ENCODE measurements at places on chromosomes 1 and 21.

- DNase-seq = no peak
Observed at GRCh38 chr1:10644307-10645128, 151.9 kb downstream of the CASZ1 start.

GRCh38 chr1:234836045-234836681 lies 226.2 kb upstream of the IRF2BP2 start:
- DNase-seq = no peak

- no peak for DNase-seq
Observed at GRCh38 chr1:233863901-233864545, 40.5 kb upstream of the SLC35F3 start.

DNA sequence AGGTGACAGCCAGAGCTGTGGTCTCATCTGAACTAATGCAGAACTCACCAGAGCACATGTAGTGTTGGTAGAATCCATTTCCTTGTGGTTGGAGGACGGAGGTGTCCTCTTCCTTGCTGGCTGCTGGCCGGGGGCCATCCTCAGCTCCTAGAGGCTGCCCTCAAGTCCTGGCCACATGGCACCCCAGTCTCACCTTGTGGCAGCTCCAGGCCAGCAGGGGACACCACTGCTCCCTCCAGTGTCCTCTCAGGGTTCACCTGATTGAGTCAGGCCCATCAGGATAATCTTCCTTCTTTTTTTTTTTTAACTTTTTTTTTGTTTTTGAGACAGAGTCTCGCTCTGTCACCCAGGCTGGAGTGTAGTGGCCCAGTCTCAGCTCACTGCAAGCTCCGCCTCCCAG lies 2.9 kb downstream of the KCNE1 start:
- no peak for DNase-seq

GRCh38 chr1:12005488-12006166 lies 13.7 kb upstream of the MIIP start:
- DNase-seq = no peak

DNA sequence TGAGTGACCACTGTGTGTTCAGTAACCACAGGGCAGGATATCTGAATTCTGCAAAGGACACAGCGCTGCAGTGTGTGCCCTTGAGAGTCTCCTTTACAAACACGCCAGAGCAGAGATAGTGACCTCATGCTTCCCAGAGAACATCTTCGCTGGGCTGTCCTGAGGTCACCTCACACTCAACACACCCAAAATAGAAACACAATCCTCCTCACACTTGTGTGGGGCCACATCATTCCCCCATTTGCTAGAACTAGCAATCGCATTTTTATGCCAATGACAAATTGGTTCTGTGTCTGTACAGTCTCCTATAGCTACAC lies 140.1 kb upstream of the NRIP1 start:
- DNase-seq = no peak

DNA sequence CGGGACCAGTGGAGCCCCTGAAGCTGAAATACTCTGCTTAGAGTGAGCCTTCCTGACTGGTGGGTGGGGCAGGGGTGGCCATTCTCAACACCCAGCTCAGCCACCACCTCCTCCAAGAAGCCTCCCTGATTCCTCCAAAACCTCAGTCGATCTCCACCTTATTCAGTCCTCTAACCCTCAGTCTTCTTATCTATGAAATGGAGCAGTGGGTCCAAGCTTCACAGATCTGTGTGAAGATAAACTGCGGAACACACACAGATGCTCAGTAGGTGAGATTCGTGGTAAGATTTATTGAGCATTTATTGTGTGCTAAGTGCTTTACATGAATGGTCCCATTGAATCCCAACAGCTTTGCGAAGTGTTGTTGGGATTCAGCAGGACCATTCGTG lies 93.1 kb upstream of the RUNX3 start:
- DNase-seq = no peak

DNA sequence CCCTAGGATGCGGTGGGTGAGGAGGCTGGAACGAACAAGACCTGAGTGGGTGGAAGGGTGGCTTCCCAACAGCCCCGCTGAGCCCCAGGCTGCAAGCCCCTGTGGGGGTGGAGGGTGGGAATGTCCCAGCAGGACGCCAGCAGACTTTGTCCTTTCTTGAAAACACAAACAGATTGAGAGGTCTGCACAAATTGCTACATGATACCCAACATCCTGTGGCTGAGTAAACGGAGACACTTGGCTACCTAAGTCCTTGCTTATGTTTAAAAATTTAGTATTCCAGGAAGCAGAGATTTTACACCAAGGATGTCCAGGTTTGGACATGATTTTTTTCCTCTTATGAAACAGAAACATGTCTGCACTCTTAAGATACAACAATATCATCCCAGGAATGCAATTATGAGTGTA lies 11.8 kb upstream of the F3 start:
- DNase-seq = no peak

GRCh38 chr1:205013683-205014367 lies 29.2 kb upstream of the CNTN2 start:
- no peak for DNase-seq

DNA sequence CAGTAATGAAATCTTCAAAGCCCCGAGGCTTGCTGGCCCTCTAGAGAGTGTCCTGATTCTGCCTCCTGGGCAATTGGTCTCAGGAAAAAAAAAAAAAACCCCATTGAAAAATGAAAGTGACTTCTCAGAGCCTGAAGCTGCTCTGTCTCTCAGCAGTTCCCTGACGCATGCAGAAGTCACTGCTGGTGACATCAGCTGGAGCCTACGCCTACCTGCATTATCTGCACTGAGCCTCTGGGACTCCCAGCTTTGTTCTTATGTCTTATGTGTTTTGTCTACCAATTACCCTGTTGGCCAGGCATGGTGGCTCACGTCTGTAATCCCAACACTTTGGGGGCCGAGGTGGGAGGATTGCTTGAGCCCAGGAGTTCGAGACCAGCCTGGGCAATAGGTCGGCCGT lies 10.1 kb upstream of the SLC25A33 start:
- no peak for DNase-seq

DNA sequence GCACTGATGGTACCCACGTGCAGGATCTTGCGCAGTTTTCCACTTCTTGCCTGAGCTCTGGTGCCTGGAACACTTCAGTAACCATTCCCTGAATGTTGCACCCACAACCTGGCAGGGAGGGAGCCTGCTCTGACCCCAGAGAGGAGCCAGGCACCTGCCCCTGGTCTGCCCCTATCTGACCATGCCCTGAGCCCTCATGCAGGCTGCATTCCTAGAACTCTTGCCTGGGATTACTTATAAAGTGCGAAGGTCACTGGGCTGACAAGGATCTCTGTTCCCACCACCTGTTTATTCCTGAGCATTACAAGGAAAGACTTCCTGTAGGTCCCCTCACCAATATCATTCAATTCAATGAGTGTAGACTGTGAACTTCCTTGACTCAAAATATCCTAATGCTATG lies 191.9 kb upstream of the FMN2 start:
- no peak for DNase-seq

DNA sequence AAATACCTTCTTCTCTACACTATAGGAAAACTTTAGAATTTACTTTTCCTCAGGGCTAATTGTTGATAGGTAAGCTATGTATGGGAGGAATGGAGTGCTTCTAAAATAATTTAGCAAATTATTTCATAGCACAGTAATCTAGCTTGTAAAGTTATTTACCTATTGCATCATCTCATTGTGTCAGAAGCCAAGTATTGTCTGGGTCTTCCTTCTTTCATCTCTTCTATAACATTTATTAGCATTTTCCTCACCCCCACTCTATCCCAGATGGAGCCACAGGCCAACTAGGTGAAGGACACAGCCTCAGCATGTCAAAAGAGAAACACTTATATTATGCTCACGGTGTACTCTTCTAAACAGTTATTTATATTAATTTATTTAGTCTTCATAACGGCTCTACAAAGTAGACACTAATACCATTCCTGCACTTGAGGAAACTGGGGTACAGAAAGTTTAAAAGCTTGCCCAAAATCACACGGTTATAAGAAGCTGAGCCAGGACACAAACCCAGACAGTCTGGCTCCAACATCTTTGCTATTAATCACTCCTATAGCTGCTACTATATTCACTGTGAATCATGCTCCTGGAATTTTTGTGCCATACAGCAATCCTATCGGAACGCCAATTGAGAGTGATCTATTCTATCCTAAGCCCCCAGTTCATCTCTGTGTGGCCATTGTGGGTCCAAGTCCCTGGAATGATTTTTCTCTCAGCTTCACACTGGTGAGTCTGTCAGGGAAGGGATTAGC lies 43.1 kb downstream of the OR10J5 start:
- DNase-seq = no peak

- no peak for DNase-seq
Observed at GRCh38 chr1:3658231-3658615, 5.9 kb downstream of the TP73 start.

DNA sequence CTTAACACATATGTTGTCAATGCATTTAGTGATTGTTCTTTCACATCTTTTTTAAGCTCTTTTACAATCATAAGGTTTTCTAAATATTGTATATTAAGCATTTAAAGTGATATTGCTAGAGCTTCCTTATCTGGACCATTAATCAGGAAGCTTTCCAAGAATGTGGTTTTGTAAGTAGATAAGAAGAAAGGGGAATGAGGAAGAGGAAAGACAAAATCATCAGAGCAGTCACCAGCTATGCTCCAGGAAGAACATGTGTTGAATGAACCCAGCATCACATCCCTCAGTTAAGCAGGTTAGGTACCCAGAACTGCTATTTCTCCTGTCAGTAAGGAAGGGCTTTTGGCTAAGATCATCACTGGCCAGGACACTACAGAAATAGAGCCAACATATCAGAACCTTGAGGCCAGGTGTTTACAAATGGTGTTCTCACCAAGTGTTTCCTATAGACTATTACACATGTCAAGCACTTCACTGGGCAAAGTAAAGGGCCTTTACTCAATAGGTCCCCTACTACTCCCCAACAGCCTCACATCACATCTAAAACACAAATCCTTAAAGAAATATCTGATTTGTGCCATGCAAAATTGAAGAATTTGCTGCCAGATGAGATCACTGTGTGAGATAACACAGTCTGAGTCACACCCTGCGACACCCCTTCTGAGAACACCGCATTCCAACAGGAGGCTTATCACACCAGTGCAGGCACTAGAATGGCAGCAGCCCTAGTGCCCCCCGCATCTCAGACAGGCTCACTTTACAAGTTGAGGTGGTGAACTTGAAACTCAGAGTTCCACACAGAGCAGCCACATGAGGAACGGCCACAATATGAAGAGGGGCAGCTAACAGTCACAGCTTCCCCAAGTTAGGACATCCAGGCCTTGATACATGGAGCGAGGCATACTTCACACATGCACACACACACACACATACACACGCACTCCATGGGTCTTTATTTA lies 1.8 kb upstream of the SPRR2A start:
- DNase-seq = no peak

DNA sequence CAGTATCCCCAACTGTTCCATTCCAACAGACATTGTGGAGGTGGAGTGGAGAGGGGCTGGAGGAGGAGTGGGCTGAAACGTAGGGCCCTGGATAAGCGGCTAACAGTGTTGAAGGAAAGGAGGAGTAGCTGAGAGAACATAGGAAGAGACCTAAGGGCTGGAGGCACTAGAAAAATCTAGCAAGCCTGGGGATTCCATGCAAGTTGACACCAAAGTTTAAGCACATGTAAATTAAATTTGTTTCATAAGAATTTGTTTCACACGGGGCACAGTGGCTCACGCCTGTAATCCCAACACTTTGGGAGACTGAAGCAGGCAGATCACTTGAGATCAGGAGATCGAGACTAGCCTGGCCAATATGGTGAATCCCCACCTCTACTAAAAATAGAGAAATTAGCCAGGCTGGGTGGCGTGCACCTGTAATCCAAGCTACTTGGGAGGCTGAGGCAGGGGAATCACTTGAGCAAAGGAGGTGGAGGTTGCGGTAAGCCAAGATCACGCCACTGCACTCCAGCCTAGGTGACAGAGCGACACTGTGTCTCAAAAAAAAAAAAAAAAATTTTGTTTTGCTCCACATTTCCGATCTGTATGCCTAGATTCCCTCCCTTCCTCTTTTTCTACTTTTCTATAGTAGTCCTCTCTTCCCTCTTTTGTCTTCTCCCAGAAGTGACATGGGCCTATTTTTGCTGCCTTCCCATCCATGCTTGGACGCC lies 530 bp upstream of the CD244 start:
- no peak for DNase-seq

- no peak for DNase-seq
Observed at GRCh38 chr1:186722711-186723309, 42.6 kb upstream of the PTGS2 start.

DNA sequence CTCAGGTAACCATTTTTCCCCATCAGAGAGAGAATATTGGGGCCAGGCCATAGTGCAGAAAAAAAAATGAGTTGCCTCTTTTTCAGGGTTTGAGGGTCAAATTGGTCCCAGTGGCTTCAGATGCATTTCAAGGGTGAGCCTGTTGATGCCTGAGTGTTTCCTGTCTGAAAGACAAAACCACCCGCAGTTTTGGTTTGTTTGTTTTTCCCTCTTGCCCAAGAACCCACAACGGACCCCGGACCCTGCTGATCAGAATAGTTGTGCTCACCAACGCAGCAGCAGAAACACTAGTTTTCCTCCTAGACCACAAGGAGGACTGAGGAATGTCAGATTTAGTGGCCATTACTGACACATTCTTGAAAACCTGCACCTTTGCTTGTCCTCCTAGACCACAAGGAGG lies 1433.1 kb downstream of the PLA2G4A start:
- no peak for DNase-seq

DNA sequence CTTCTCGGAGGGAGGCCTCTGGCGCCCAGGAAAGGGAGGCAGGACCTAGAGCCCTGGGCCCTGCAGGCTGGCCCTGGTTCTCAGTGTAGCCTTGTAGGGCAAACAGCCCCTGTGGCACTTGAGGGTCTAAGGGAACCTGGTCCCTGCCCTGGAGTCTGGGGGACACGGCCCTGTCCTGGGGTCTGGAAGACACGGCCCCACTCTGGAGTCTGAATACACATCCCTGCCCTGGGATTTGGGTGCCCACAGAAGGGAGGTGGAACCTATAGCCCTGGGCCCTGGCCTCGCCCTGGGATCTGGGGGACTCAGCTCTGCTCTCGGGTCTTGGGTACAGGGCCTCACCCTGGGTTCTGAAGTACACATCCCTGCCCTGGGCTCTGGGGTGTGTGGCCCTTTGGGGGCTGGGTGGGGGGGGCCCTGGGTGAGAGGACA lies 97.9 kb downstream of the OBSCN start:
- no peak for DNase-seq

DNA sequence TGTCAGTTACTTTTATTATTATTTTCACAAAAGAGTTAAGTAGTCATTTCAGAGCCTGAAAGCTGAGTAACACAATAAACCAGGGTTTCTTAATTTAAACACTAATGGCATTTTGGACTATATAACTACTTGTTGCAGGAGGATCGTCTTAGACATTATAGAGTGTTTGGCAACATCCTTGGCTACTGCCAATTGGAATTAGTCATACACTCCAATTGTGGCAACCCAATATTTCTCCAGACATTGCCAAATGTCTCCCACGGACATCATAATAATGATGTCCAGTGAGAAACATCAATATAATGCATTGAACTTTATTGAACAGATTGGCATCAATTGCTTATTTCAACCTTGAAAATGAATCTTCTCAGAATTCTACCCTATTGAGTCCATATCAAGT lies 441.9 kb upstream of the ADGRL4 start:
- no peak for DNase-seq

- peak; percentile 55 for DNase-seq
Observed at GRCh38 chr1:1304331-1305299, 3.1 kb downstream of the ACAP3 start.

GRCh38 chr1:197614916-197615692 lies 160.2 kb downstream of the DENND1B start:
- DNase-seq = no peak

GRCh38 chr1:156627313-156627880 lies 8.2 kb downstream of the HAPLN2 start:
- DNase-seq = peak; percentile 28
